T-helper 9 cell (primary cell): ENCODE measurements at places on chromosomes 2 and 18.

- DNase-seq: no peak
These were observed 143.0 kb upstream of the MYCN start for GRCh38 chr2:15797231-15797938.

- DNase-seq: no peak
These were observed 114.0 kb downstream of the NOL10 start for GRCh38 chr2:10575609-10576280.

DNA sequence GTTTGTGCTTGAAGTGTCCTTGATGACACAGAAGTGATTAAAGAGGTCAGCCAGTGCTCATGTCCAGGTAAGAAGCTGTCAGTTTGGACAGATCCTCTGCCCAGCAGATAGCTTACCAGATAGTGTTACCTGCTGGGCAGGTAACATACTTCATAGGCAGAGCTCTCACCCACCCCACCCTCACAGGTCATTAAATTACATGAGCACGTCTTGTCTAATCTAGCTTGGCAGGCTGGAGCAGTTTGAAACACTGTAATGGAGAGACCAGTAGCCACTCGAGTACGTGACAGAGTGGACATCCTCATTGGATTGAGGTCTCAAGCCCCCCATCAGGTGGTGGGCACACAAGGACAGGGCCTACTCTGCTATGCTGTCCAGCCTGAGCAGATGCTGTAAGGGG is 27.1 kb downstream of the TTC32 start:
- no peak for DNase-seq

DNA sequence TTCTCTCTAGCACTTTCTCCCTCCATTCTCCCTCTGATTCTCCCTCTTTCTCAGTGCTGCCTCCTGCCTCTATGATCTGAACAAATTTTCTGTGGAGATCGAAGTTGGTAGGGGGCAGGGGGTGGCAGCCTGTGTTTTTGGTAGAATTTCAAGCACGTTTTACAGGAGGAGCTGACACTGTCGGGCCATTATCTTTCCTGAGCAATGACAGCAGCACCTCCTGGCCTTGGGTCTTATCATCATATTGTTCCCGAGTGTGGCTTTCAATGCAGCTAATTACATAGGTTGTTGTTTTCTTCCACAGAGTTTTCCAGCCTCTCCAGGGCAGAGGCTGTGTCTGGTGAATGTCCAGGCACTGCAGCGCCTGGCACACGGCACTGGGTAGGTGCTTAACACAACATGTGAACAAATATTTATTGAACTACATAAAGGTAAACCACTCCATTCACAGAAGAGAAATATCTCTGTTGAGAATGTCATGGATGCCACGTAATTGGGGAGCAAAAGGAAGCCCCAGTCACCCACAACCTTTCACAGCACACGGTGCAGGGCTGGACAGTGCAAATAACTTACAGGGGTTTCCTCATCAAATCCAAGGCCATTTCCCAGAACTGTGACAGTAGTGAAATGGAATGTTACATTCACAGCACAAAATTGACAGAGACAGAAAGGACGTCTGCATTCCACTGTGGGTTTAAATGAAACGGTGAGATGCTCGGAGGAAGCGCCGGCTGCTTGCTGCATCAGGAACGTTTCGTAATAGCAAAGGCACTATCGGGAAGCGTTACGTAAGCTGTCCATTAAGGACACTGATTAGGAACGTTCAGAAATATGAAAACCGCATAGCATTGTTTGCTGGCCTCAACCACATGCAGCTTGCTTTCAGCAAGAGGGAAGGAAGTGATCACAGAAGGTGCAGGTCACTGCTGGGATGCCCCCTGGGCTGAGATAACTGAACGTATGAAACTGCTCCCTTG is 6.5 kb upstream of the KCNG2 start:
- DNase-seq: no peak
